ENCODE measurements at places on chromosomes 7 and 10.

DNA sequence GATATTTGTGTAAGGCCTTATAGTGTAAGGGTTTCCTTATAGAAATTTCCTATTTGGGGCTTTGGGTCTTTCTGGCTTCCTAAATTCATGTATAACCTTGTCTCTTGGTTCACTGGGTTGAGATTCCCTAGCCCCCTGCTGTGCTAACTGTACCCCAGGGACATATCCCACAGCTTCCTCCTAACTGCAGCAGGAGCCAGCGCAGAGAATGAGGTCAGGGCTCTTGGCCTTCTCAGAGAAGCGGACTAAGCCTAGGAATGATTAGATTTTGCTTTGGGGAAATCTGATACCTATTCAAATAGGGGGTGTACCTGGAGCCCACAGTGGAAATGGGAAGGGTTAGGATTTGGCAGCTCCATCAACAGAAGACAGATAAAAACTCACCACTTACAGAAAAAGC is 138.1 kb upstream of the EFCAB10 start:
- DNase-seq: no peak

GRCh38 chr10:71952745-71953144 is 11.4 kb upstream of the CHST3 start:
- no peak for DNase-seq

DNA sequence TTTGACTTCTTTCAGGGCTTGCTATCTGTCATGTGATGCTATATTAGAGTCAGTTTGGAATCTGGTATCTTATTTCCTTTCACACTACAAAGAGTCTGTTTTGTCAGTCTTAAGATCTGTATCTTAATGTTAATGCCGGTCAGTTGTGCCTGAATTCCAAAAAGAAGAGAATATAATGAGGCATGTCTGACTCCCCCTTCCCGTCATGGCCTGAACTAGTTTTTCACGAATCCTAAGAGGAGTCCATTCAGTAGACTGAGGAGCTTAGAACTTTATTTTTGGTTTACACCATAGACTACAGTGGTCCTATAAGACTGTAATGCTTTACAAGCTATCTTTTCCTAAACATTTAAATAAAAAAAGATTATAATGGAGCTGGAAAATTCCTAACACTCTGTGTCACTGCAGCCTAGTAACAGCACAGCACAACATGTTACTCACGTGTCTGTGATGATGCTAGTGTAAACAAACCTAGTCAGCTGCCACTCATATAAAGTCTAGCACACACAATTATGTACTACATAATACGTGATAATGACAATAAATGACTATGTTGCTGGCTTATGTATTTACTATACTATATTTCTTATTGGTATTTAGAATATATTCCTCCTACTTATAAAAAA is 50.6 kb downstream of the VPS41 start:
- DNase-seq: no peak

GRCh38 chr7:112610636-112611035 is 129.8 kb downstream of the LSMEM1 start:
- DNase-seq: no peak

DNA sequence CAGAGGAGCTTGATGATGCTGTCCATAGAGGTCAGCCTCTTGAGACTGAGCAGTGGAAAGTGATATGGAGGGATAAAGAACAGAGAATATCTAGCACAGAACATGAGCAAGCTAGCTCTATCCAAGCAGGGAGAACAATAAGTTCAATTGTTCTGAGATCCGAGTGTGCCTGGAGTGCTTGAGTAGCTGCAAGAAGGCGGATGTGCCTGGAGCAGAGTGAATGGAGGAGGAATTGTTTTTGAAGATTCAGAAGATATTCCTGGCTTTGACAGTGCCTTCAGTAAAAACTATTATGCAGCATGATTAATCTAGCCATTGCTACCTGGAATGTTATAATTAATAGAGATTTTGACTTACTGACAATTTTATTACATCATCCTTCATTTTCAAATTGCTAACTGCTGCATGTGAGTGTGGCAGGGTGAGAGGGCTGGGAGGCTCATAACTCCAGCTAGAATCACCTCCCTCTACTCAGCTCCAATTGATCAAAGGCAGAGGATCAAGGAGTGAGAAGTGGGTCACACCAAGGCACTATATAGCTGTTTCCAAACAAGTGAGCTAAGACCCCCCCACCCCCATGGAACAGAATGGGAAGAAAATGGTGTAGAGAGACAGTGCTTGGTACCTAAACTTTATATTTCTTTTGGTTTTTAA is 302.8 kb downstream of the ADRA2A start:
- DNase-seq: no peak

- DNase-seq: no peak
These were observed 12.2 kb downstream of the DOCK4 start for GRCh38 chr7:112193915-112194502.

GRCh38 chr7:150797661-150798060 is 2.5 kb downstream of the TMEM176B start:
- no peak for DNase-seq

GRCh38 chr7:108170251-108170650 is 40.1 kb upstream of the LAMB4 start:
- DNase-seq: no peak

- no peak for DNase-seq
These were observed 69.3 kb upstream of the PRR15 start for GRCh38 chr7:29494350-29494749.

DNA sequence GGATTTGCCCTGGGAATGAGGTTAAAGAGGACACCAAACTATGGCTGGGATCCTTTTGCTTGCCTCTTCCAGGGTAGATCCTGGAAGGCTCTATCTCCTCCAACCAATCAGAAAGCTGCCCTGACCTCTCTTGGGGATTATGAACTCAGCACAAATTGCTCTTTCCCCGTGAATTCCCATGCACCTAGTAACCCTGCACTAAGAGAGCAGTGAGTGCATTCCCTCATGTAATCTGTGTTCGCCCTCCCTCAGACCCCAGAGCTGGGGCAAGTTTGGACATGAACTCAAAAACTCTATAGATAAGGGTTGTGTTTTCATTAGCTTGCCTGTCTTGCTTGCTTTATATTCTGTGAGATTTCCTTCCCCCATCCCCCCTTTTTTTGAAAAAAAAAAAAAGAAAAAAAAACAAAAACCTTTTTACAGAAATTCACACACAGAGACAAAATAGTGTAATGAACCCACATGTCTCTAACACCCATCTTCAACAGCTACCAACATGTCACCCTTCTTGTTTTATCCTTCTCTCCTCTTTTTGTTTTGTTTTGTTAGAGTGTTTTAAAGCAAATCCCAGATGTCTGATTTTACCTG is 225.5 kb upstream of the TCF7L2 start:
- no peak for DNase-seq

DNA sequence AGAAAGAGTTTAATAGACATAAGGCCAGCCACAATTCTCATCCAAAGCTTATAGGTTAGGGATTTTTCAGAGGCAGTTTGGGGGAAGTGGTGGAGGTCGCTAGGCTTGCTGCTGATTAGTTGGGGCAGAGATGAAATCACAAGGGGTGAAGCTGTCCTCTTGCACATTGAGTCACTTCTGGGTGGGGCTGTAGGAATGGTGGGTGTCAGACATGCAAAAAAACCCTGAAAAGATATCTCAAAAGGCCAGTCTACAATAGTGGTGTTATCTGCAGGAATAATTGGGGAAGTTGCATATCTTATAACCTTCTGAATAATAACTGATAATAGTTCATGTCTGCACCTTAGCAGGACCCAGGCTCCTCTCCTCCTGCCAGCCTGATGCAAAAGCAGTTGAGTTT is 2.1 kb downstream of the FAM24B start:
- DNase-seq: no peak
